ENCODE measurements at places on chromosomes 2 and 18.

GRCh38 chr2:30865892-30866681 is 58.8 kb upstream of the CAPN13 start:
- DNase-seq = no peak

DNA sequence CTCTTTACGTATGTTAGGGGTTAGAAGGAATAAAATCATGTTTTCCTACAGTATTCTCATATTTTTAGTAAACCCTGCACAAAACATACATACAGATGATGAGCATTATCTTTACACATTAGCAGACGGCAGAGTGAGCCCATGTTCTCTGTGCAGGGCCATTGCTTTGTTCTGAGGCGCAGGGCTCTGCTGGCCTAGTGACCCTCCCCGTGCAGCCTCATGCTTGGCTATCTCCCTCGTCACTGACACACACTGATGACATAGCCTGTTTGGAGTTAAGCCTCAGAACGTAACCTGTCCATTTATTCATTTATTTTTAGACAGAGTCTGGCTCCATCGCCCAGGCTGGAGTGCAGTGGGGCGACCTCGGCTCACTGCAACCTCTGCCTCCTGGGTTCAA is 115.9 kb upstream of the FOSL2 start:
- no peak for DNase-seq

DNA sequence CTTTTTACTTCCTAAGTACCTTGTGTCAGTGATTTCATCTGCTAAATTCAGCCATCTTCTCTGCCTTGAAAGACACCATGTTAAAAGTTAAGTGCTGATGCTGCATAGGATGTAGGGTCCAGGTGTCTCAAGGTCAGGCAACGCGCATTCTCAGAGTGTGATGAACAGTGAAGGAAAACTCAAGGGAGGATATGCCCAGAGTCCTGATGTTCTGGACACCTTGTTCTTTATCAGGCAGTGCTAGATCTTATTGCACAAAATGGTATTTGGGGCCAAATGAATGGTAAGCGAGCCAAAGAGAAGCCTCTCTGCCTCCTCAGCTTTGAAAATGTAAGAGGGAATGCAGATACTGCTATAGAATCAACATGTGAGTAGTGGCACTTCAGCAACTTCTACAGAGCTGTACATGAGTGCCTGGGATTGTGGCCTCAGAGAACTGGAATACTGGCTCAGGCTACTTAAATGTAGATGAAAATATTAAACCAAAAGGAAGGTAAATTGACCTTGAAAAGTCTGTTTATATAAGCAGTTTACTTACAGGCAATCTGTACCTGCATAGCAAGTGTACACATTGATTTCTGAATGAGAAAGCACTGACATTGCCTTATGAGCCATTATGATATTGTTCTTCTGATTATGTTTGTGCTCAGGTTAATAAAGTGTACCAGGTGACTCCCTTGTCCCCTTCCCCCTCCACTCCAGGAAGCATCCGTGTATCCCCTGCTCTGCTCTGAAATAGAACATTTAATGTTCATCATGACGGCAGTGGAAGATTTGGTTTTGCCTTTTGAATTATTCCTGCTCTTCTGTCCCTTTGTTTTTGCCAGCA is 86.7 kb upstream of the RANBP2 start:
- DNase-seq = no peak

DNA sequence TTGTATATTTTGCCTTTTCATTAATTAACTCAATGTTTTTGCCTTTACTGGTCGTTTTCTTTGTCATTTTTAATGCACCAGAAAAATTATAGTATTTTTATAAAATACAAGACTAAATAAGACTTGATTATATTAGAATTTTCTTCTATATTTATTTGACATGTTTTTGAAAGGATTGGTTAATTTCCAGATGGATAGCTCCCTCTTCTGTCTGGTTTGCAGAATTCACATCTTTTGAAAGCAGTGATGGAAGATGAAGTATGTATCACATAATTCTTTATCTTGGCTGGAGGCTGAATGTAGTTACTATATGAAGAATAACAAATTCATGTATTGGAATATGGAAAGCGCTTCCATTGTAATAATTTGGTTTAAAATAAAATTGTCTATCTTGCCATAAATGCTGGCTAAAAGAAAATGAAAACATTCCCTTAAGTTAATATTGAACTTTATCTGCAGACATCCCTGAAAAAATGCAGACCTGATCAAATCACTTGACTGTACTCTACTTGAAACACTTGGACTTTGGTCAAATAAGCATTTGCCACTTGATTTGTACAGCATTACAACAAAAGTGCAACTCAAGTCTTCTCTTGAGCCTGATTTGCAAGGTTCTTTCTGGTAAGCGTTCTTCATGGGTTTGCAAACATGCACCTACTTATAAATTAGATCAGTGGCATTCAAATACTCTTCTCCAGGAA is 86.3 kb upstream of the EFEMP1 start:
- DNase-seq = peak; percentile 61

DNA sequence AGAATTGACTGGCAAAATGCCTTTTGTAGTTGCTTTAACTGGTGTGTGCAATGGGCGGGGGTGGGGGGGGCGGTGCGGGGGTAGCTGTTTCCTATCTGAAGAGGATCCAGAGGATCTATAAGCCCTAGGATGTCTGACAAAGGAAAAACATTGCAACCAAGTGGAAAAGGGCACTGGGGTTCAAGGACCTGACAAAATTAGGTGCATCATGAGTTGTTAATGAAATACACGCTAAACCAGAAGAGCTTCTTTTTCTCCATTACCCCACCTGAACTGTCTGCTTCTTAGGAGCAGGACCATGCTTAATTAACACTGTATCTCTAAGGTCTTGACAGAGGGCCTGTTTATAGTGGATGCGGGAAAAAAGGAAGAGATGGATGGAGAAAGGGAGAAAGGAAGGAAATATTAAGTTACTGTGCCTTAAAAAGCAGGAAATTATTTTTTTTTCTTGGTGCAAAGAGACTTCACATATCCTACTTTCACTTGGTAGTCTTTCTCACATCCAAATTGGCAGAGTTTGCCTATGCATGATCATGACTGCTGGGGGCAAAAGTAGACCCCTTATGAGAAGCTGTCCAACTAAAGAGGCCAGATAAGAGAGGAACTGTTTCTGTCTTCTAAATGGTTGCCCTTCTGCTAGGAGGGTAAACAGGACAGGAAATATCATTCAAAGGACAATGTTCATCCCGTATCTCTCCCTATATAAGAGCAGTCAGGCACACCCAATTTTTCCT is 4.6 kb downstream of the RND3 start:
- no peak for DNase-seq

Data from NCI-H82 (cell line).